ENCODE measurements at places on chromosomes 6 and 20. TPM values are rescaled to one million over a fixed set of nuclear protein-coding genes. Genes with fewer than 3 reads are reported as not detected.

HAO1 gene
- total RNA-seq: not detected

DNA sequence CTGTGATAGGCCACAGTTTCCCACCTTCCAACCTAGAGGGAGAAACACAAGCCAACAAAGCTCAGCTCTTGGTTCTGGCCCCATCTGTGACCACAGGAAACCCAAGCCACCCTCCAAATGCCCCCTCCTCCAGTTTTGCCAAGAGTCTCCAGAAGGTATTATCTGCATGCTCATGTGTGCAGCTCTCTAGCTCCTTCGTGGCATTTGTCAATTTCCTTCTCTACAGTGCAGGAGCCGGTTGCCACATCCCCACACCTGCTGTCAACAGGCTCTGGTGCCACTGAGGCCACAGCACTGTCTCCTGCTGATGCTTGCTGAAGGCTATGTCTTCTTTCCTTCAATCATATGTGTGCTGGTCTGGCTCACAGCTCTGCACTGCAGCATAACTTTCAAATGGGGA lies 177.2 kb downstream of the CLIC5 start:
- DNase-seq: no peak

GSTA3 gene
- not detected for total RNA-seq

DNA sequence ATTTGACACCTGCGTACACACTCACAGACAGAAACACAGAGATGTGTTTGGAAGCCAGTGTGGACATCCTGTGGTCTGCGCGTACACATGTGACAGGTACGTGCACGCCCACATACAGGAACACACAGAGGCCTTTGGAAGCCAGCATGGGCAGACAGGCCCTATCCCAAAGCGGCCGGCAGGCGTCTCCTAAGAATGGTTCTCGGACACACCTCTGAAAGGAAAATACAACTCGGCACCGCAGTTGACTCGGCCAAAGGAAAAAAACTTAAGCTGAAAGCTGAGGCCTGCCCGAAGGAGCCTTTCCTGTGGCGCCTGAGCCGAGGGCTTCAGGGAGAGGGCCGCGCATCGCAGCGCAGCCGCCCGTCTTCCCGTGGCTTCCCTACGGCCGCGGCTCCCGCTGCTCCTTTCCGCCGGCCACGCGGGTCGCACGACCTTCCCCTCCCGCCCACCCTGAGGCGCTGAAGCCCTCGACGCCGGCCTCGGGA lies 1.4 kb upstream of the CEP43 start:
- DNase-seq: peak; percentile 54

DNA sequence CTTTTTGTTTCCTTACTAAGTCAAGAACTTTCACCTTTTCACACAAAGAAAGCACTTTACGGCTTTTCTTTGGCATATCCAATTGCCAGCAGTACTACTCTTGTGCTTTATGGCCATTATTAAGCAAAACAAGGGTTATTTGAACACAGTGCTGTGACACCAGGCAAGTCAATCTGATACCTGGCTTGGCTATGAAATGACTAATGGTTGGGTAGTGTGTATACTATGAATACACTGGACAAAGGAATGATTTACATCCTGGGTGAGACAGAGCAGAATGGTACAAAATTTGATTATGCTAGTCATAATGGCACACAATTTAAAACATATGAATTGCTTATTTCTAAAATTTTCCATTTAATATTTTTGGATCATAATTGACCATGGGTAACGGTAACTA lies 22.1 kb upstream of the ADGRF1 start:
- DNase-seq: no peak

- DNase-seq: no peak
Observed at GRCh38 chr6:44006123-44006871, 121.0 kb downstream of the MRPL14 start.

DNA sequence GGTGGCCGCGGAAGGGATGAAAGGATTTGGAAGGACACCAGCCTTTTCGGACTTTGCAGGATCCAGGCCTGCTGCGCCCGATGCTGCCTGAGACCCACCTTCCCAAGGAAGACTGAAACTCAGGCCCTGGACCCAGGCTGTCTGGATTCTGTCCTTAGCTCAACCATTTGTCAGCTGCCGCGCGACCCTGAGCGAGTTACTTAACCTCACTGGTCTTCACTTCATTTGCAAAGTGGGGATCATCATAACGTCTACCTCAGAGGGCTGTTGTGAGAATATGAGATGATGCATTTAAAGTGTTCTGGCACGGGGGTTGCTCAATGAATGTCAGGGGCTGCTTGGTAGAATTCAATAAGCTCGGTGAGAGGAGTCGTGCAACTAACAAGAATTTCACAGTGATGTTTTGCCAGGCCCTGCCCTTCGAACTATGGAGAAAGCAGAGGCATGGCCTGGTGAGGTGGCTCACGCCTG lies 104.2 kb upstream of the PRDM1 start:
- DNase-seq: no peak

Measured in activated CD4-positive, alpha-beta T cell treated with anti-CD3 and anti-CD28 coated beads, Interleukin-2, amount 10 ng/mL, durations not matched to agents 7 days and 5 days (primary cell).